ENCODE measurements at places on chromosomes 5 and 9.

DNA sequence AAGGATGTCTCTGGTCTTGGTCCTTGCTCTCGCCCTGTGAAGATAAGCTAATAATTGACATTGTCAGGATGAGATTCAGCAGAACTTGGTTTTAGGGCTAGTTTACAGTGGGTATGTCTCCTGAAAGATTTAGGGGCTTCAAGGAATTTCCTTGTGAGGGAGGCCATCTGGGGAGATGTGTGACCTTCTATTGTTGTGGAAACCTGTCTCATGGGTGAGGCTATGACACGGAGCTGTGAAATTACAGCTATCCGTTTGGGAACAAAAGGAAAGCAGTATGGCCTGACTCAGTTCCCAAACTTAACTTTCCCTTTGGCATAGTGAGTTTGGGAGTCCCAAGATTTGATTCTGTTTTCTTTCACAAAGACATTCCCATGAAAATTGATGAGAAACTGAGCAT, 142.0 kb downstream of the PARP8 start:
- no peak for DNase-seq

- DNase-seq: no peak
Observed at GRCh38 chr9:122071715-122072114, 21.4 kb downstream of the TTLL11 start.

DNA sequence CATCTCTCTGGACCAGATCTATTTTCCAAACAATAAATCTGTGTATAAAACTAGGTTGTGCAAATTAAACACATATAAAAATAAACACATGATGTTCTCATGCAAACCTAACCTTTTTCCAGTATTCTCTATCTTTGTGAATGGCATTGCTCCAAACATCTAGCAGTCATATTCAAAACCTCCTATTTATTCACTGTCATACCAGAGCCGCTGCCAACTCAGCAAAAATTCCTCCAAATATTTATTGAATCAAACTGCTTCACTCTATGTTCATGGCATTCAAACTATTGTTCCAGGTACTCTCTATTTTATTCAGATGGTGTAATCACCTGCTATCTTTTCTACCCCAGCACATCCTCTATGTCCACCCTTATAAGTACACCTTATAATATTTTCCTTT, 652.1 kb upstream of the RIOK2 start:
- DNase-seq: no peak

DNA sequence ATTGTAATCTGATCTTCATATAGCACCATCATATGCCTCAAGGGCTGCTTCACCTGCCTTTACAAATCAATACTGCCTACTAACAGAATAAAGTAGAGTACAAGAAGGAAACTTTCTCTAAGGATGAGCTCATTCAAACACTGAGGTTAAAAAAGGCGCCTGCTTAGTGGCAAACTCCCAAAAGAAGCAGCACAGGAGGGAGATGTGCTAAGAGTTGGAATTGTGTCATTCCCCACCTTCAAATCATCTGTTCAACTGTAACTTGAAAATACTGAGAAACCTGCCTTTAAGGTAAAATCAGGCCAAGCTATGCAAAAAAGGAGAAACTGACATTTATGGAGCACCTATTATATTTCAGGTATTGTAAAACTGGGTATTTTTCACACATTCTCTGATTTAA, 560.6 kb downstream of the PTPRD start:
- no peak for DNase-seq

DNA sequence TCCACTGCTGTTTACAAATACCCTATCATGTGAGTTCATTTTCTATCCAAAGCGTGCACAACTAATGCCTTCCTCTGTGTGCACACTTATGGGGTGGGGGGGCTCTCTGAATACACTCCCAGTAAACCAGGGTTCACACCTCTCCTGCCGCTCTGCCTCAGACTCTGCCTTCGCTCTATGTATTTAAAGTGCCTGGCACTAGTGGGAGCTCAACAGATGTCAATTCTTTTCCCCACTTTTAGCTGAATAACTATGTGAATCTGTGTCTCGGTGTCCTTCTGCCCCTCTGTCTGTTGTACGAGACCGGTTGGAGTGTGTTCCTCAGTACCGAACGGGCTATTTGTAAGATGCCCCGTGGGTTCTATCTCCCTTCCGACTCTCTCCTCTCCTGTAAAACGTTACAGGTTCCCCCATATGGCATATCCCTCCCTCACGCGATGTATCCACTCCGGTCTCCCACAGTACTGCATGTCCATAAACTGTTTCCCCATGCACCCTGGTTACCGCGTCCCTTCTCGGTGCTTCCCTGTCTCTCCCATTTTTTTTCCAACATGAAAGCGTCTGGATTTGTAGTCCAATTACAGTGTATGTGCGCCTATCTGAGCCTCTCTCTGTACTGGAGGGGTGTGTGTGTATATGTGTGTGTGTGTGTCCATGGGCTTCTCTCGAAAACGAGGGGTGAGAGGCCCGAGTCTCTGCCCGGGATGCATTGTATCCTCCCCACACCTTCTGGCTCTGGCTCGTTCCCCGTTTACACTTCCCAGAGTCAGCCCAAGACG, 1.6 kb downstream of the ELL2 start:
- no peak for DNase-seq

DNA sequence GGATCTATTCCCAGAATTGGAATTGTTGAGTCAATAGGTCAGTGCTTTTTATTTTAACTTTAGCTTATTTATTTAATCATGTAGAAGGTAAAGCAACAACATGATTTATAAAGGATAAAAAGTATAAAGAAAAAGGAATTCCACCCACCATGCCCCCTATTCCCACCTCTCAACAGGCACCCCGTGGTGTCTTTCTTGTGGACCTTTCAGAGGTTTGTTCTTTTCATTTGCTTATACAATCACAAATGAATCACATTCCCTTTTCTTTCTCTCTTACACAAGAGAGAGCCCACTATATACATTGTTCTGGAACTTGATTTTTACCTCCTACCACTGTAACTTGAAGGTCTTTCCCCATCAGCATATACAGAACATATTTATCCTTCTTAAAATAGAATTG, 37.2 kb upstream of the SMIM32 start:
- no peak for DNase-seq

GRCh38 chr5:76513476-76513875, 109.7 kb downstream of the F2RL2 start:
- DNase-seq: no peak

DNA sequence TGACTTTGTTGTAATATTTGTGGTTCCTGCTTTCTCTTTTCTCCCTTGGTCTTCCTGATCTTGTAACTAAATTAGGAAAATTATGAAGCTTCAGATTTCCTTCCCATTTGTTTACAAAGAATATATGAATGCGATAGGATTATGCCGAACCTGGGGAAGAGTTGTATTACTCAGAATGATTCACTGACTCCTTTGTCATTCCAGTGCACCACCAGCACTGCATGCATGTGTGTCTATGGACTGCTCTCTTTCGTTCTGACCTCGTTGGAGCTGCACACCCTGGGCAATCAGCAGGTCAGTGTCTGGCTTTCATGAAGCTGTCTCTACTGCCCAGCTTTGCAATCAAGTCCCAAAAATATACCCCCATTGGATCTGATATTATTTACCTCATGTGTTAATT, 25.5 kb downstream of the NUP188 start:
- no peak for DNase-seq

GRCh38 chr5:89994266-89994665, 415.3 kb downstream of the CETN3 start:
- no peak for DNase-seq

- no peak for DNase-seq
Observed at GRCh38 chr9:135887021-135887507, 20.3 kb downstream of the CAMSAP1 start.

GRCh38 chr9:129398101-129398960, 220.3 kb upstream of the IER5L start:
- DNase-seq: no peak

DNA sequence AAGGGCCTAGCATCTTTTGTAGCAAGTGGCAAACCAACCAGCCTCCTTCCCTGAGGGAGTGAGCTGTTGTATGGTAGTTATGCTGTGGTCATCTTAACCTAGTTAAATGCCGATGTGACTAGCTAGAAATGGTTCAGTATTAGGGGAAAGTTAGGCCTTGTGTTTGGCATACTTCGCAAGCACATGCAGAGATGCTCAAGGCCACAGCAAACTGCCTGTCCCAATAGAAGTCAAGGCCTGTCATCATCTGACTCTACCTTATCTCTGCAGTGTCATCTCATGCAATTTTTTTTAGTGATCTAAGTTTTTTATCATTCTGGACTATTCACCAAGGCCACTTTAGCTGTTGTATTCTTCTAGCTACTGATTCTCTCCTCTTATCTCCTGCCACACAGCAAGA, 5.2 kb upstream of the EXOSC3 start:
- DNase-seq: no peak

- DNase-seq: no peak
Observed at GRCh38 chr5:129118405-129118804, 23.9 kb downstream of the ISOC1 start.

DNA sequence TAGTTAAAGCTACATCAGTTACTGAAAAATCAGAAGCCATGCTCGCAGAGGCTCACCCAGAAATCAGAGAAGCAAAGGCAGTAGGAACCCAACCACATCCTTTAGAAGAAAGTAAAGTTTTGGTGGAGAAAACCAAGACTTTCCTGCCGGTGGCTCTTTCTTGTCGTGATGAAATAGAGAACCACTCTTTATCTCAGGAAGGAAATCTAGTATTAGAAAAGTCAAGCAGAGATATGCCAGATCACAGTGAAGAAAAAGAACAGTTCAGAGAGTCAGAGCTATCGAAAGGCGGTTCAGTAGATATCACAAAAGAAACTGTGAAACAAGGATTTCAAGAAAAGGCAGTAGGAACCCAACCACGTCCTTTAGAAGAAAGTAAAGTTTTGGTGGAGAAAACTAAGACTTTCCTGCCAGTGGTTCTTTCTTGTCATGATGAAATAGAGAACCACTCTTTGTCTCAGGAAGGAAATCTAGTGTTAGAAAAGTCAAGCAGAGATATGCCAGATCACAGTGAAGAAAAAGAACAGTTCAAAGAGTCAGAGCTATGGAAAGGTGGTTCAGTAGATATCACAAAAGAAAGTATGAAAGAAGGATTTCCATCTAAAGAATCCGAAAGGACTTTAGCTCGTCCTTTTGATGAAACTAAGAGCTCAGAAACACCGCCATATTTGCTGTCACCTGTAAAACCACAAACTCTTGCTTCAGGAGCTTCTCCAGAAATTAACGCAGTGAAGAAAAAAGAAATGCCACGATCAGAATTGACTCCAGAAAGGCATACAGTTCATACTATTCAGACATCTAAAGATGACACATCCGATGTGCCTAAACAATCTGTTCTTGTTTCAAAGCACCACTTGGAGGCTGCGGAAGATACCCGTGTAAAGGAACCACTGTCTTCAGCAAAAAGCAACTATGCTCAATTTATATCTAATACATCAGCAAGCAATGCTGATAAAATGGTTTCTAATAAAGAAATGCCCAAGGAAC, 47.2 kb downstream of the CMYA5 start:
- DNase-seq: no peak

DNA sequence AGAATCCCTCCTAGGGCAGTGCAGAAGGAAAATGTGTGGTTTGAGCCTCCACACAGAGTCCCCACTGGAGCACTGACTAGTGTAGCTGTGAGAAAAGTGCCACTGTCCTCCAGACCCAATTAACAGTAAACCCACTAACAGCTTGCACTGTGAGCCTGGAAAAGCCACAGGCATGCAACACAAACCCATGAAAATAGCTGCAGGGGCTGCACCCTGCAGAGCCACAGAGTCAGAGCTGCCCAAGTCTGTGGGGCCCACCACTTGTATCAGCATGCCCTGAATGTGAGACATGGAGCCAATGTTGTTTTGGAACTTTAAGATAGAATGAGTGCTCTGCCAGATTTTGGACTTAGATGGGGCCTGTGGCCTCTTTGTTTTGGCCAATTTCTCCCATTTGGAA, 119.8 kb upstream of the CDH9 start:
- no peak for DNase-seq

DNA sequence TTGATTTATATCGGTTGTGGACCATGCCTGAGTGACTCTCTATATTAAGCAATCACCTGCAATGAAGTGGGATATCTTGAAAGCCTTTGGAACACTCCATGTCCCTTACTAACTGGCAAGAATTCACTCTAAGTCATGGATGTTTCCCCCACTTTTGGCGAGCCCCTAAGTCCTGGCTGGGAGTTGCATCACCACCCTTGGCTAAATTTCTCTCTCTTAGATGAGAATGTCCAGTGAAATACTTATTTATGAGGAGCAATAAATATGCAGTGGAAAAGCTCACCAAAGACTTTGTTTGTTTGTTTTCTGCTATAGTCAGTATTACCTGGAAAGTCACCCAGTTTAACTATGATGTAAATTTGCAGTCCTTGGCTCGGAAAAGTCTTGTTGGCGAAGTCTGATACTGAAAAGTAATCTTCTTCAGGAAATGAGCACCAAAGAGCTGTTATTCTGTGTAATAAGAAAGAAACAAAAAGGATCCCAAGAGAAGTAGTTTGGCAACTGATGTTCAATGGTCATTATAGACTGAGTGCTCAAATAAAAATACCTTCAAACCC, 333.8 kb downstream of the DMRT2 start:
- DNase-seq: no peak

GRCh38 chr5:159887050-159887449, 29.2 kb upstream of the ADRA1B start:
- no peak for DNase-seq

DNA sequence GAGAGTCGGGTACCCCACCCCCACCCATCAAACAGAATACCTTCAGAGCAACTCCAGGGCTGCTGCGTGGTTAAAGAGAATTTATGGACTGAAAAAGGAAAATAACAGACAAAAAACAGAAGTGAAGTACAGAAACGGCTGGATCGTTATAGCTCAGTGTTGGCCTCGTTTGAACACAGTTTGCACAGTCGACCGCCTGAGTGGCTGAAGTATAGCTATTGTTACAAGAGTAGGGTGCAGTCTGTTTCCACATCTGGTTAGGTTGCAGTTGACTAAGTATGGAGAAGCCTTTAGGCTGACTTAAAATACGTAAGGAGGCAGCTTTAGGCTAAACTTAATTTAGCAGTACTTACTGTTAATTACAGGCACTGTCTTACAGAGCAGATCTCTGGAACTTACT, 121.2 kb downstream of the GCNT1 start:
- DNase-seq: no peak

DNA sequence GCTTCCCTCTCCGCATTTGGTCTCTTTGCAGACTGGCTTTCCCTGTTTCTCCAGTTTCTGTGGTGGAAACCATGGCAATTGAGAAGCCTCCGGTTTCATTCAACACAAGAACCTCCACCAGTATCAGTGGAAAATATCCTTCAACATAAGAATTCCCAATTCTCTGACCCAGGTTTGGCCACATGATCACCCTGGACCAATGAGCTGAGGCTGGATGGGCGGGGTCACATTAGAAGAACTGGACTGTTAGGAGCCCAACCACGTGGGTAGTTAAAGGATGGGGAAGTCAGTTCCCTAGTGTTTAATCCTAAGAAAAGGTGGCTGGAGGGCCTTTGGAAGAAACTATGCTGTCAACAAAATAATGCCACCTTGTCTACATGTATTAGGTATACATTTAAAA, 336.3 kb downstream of the DMRT2 start:
- DNase-seq: no peak
